ENCODE measurements at places on chromosomes 5 and 9.

DNA sequence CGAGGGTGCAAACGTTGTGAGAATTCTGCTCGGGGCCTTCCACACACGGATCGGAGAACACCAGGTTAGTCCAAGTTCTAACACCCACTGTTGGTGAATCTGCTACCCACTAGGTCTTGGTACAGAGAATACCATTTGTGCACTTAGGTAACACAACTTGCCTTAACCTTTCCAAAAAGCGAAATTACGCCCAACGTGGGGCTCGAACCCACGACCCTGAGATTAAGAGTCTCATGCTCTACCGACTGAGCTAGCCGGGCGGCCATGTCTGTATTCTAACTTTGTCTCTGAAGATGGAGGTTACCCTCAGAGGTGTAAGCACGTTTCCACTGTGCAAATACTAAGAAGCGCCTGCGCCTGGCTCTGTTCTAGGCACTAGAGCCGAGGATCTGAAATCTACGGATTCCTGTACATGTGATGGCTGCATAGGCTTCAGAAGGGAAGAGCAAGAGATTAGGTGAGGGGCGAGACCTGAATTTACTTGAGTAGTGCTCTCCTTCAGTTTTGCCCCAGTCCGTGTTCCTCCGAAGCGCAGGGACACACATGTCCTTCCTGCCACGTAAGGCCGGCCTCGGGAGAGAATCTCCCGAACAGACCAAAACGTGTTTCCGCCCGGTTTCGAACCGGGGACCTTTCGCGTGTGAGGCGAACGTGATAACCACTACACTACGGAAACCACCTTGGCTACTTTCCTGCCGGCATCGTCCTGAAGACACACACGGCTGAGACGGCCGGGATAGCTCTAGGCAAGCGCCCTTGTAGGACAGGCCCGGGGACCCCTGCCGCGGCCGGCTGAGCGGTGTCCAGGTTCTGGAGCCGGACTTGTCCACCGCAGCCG lies 1.1 kb upstream of the TRIM41 start:
- peak; percentile 99 for DNase-seq

DNA sequence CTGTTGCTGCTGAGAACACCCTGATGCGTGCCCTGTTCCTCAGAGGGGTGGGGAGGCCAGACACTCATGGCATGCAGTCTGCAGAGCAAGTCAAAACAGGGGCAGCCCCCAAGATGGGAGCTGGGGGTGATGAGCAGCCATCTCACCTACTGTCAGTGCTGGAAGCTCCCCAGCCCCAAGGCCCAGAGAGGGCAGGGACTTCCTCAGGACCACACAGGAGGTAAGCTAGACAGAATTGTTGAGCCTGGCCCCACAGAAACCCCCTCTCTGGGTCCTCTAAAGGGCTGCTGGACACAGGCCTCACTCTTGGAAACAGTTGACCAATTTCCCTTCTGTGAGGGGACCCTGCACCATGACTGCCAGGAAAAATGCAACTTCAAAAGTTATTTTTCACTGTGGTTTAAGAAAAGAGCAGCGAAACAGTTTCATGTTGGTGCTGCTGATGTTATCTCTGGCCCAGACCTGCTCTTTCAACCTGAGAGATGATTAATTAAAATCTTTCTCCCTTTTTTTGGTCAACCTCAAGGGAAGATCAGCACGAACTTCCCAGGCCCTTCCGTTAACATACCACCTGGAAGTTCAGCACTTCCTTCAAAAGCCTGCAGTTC lies 9.6 kb downstream of the CSF2 start:
- DNase-seq = no peak

- DNase-seq = no peak
These were observed 23.4 kb downstream of the NR4A3 start for GRCh38 chr9:99845063-99845462.

GRCh38 chr5:149317281-149318048 lies 27.8 kb upstream of the GRPEL2 start:
- DNase-seq = peak; percentile 14

DNA sequence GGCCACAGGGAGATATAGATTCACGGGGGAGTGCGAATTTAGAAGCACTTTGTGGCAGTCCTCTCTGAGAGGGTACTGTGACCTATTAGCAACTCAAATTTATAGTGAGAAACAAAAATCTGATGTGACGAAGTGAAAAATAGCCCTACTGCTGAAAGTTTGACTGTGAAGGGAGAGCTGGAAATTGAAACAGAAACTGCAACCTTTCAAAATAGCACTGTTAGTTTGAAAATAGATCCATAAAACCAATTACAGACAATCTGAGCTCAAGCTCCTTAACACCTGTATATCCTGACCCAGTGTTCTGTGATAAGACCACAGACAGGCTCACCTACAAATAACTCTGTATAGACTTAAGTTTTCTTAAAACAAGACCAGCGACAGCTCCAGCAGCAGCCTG lies 420.1 kb downstream of the IRX1 start:
- DNase-seq = no peak

- no peak for DNase-seq
These were observed 39.2 kb upstream of the NEK6 start for GRCh38 chr9:124218438-124218982.

All from activated T-cell treated with anti-CD3 and anti-CD28 coated beads for 4 hours (primary cell).